AML-193 (cell line): ENCODE measurements at places on chromosomes 5 and 9.

- DNase-seq: no peak
Measured at GRCh38 chr9:76003041-76003440, 112.6 kb downstream of the PCSK5 start.

DNA sequence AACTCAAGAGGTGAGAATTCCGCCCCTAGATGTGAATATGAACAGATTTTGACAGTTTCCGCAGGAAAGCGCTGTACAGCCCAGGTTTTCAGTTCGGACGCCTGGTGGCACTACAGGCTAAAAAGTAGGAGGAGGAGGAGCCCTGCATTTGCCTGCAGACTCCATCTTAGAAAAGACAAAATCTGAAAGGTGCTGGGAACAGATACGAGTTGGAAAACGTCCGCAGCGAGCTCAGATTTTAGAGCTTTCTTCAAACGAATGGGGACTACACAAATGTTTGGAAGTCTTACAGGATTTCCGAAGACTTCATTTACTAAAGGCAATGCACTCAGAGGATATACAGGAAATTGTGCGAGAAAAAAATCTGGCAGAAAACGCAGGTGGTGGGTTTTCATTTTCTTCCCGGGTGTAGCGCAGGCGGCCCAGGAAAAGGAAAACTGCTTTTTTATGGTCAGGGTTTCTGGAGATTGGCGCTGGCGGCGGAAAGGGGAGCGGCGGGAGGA is 9.9 kb upstream of the PCDHB2 start:
- DNase-seq: peak; percentile 65

DNA sequence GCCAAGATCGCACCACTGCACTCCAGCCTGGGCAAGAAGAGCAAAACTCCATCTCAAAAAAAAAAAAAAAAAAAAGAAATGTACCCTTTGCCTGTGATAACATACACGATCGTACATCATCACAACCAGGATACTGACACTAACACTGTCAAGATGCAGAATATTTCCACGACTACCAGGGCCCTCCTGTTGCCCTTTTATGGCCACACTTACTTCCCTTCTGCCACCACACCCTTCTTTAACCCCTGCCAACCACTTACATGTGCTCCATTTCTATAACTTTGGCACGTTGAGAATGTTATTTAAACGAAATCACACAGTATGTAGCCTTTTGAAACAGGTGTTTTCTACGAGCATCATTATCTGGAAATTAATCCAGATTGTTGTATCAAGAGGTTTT is 69.0 kb upstream of the OTULINL start:
- no peak for DNase-seq

- DNase-seq: no peak
Measured at GRCh38 chr9:127201731-127202130, 62.8 kb upstream of the GARNL3 start.

- no peak for DNase-seq
Measured at GRCh38 chr5:115189866-115190265, 20.2 kb upstream of the TRIM36 start.

- DNase-seq: no peak
Measured at GRCh38 chr5:169881702-169882303, 98.5 kb downstream of the INSYN2B start.

DNA sequence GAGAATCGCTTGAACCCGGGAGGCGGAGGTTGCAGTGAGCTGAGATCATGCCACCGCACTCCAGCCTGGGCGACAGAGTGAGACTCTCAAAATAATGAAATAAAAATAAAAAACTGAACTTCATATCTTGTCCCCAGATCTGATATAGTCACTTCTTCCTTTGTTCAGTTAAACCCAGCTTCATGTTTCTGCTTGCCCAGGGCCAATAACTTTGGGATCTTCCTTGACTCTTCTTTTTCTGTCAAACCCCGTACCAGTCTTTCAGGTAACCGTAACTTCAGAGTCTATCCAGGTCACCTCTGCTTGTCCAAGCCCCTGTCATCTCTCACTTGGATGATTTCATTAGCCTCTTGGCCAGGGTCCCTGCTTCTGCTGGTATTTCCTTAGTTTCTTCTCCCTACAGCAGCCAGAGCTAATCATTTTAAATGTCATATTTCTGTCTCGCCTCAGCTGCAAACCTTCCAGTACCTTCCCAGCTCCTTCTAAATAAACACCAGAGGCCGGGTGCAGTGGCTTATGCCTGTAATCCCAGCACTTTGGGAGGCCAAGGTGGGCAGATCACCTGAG is 19.7 kb upstream of the ABL1 start:
- no peak for DNase-seq

- no peak for DNase-seq
Measured at GRCh38 chr5:28810751-28811136, 1772.4 kb upstream of the CDH9 start.

GRCh38 chr5:139190125-139190524 is 8.0 kb downstream of the SIL1 start:
- no peak for DNase-seq

- no peak for DNase-seq
Measured at GRCh38 chr9:109653470-109653869, 126.5 kb upstream of the PALM2AKAP2 start.

DNA sequence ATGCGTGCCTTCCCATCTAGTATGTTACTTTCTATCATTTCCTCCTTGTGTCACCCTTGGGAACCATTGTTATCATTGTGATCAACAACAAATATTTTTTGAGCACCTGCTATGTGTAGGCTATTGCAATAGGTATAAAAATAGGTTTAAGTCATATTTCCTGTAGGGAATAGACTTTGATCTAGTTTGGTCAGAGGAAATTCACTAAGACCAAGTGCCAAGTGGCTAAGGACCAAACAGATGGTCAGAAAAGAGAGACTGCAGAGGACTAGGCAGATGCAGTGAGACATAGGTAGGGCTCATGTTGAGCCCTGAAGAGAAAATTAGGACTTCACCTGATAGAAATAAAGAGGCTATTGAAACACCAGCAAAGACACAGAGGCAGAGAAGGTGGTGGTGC is 430.0 kb upstream of the ADAMTSL1 start:
- no peak for DNase-seq

DNA sequence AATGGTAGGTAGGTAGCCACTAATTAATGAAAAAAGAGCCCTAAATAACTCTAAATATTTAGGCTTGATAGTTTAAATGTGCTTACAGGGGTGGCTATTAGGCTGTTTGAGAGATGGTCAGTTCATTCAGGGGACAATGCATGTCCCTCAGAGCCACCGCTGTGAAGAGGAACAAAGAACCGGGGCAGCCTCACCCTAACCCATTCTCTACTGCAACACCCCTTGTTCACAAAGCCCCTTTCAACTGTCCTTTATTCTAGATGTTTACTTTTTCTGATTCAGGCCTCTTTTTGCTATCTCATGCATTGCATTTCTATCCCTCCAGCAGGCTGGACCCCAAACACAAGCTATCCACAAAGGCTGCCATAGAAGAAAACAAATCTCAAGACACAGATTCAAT is 906.7 kb downstream of the NR2F1-AS1 start:
- DNase-seq: no peak

DNA sequence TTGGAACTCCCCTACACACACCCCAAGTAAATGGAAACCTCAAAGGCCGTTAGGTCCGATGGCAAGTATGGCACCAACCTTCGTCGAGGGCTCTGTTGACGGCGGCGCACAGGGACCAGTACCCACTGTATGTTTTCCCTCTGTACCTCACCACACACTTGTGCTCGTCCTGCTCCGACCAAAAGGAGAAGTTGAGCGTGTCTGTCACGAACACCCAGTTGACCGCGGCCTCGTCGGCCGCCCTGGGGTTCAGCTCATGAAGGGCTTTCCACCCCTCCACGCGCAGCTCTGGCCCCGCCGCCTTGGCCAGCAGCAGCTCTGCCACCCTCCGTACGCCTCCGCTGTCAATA is 24.0 kb downstream of the HNRNPK start:
- no peak for DNase-seq

- no peak for DNase-seq
Measured at GRCh38 chr5:137078171-137078665, 420.9 kb downstream of the SPOCK1 start.

DNA sequence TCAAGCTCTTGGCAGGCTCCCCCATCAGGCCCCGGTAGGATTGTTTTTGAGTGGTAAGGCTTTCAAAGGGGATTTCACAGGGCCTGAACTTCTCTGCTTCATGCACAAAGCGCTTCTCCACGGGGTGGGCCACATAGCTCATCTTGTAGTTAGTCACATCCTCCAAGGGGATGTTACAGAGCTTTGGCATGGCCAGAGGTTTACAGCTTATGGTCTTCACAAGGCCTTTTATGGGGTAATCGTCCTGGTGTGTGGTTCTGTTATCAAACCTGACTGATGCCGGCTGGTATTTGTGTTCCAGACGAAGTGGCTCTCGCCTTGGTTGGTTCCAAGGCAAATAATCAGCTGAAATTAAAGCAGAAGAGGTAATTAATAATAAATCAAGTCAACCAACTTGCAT is 104.3 kb downstream of the SAXO1 start:
- DNase-seq: no peak

GRCh38 chr9:23123048-23123632 is 676.5 kb downstream of the DMRTA1 start:
- DNase-seq: peak; percentile 43

DNA sequence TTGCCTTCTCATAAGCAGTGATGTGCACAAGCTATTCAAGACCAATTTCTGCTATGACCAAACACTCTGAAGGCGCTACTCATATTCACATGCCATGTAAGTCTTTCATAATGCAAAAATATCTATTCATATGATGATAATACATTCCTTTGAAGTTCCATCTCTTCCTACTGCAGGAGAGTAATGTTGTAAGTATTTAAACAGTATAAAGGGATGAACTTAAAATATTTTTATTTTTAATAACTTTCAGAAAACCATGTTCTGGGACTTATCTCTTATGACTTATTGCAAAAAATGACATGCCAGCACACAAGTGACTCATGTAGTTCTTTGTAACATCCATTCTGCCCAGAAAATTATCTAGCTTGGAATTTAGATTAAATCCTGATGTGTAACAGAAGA is 376.4 kb downstream of the KCTD16 start:
- DNase-seq: no peak

DNA sequence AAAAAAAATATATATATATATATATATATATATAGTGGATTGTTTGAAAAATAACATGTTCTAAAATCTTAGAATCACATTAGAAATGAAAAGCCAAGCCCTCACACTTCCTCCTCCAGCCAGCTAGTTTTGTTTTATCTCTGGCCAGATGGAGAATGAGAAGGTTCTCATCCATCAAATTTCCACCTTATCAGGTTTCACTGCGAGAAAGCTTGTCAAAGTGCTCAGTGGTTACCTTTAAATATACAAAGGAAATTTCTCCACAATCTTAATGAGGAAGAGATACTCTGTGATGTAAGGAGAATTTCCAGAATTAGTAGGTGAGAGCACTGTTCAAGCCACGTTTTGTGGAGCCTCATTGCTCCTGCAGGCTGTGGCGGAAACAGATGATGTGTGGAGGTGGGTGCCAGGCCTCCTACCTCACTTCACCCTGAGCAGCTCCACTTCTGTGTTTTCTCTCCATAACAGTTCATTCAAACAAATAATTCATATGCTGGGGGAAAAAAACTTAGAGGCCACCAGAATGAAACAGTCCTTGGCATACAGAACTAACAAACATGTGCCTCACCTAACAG is 71.9 kb downstream of the CDK5RAP2 start:
- no peak for DNase-seq

DNA sequence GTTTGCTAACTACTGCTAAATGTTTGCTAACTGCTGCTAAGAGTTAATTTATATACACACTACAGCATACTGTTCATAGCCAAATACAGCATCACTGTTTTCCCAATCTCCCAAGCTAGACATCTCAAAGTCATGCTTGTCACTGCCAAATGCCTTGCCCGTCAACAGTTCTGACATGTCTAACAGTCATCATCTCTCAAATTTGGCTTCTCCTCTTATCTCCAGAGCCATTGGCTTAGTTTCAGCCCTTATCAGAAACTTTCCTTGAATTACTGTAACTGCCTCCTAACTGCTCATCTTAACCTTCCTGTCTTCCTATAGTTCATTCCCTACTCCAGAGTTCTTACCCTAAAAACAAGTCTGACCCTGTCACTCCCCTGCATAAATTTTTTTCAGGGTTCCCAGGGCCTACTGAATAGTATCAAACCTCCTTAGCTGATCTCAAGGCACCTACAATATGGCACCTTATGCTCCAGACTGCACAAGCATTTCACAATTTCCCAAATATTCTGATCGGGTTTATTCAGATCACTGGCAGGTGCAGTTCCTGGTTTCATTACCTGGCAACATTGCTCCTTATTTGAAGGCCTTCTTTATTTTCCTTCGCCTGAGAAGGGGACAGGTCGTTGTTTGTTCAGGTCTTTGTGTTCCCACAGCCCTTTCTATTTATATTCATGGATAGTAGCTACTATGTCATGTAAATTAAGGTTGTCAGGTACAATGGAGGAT is 55.9 kb upstream of the ANKRD55 start:
- no peak for DNase-seq

DNA sequence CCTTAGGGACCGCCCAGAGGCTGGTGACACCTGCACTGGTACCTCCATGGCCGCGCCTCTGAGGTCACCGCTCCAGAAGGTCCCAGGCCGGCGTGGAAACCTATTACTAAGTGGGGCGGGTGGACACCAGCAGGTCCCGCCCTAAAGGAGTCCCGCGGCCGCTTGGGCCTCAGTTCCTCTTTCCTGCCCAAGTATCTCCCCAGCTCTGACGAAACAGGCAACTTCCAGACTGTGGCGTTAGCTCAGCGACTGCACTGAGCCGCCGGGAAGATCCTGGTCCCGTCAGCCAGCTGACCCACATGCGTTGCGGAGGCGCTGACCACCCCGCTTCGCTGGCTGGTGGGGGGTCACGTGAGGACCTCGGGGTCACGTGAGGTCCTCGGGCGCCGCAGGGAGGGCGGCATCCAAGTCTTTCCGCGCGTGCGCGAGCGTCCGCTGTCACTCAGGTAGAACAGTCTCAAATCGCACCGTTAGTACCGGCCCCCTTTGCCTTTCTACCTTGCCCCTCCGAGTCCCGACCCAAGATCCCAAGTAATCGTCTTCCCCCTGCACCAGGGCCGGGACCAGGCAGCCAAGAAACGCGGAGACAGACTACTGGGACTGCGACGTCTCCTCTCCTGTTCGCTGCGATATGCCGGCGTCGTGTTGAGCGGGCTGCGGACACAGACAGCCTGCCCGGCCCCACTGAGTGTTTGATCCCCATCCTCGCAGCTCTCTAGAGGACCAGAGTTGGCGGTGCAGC is 53.7 kb upstream of the KDM4C start:
- peak; percentile 89 for DNase-seq

DNA sequence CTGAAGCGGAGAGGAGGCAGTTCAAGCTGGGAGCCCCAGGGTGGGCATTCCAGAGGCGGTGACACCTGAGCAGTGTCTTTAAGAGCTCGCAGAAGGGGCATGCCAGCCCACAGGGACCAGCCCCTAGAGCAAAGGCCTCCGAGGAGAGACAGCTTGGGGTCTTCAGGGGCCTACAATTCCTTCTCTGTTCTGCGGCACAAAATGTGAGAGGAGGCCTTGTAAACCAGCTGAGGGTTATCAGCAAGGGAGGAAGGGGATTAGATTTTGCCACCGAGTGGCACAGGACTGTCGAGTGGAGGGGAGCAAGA is 505 bp upstream of the SIGMAR1 start:
- DNase-seq: no peak

- DNase-seq: peak; percentile 17
Measured at GRCh38 chr5:16791036-16791705, 144.9 kb downstream of the MYO10 start.

GRCh38 chr5:170960567-170960966 is 98.7 kb downstream of the RANBP17 start:
- no peak for DNase-seq
